Kidney (tissue), 22 donors: ENCODE measurements at places on chromosomes 11 and 22. TPM values are rescaled to one million over a fixed set of nuclear protein-coding genes. Genes with fewer than 3 reads are reported as not detected.

DNA sequence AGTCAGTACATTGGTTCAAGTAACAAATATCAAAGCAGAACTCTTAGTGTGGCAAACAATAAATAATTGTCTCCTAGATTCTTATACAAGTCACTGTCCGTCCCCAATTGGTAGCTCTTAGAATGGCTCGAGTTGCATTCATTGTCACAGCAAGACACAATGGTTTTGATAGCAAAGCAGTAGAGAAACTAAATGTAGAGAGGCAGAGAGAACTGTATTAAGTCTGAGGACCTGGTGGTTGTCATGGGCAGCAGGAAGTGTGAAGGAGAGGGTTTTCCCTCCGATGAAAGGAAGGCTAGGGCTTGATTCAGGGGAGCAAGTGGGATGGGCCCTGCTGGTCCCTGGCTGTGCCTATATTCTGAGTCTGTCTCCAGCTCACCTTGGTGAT, 36.6 kb downstream of the RCOR2 start:
- H3K4me3 ChIP-seq = no peak overlapping the region
- peaks cover 14% of the 10 kb centered on the region for H3K4me1 ChIP-seq
- H3K27ac ChIP-seq = no peak overlapping the region
- H3K27me3 ChIP-seq = no peaks in the 10 kb centered on the region
- H3K36me3 ChIP-seq = no peaks in the 10 kb centered on the region
- no peak for DNase-seq

- H3K36me3 ChIP-seq = no peaks in the 10 kb centered on the region
- no peaks in the 10 kb centered on the region for H3K4me1 ChIP-seq
These were observed 779.7 kb upstream of the LRRC4C start for GRCh38 chr11:42239188-42239587.

DNA sequence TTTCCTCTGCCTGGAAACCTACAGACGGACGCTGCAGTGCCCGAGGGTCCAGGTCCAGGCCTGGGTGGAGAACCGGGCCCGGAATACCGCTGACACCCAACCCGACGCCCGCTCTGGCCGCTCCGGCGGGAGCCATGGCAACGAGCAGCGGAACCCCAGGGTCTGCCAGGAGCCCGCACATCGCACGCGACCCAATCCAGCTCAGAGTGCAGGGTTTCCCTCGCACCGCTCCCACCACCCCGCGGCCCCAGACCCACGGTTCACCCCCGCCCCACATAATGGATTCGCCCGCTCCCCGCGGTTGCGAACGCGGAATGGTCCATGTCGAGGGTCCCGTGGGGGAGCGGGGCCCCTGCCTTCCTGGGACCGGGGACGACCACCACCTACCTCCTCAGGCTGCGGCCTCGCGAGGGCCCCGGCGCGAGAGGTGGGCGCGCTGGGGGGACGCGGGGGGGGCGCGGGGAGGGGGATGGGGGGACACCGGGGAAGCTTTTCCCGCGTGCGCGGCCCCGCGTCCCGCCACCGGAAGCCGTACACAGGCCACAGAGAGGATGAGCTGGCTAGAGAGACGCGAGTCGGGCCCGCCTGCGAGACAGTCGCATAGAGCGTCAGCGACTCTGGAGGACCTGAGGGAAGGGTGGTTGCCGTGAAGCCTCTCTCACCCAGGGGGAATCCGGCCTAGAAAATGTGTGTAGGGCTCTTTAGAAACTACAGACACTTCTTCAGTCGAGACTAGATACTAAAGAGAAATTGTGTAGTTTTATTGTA, at the start of gene SSRP1:
SSRP1 (minus strand) TSS at position 550 of the 768 bp plus-strand sequence. CDS start 771 bp downstream, outside the sequence.
- H3K36me3 ChIP-seq = peaks cover 23% of the 10 kb centered on the region
- H3K27ac ChIP-seq = peak within 1 kb of the TSS; percentile 85
- H3K27me3 ChIP-seq = no peaks in the 10 kb centered on the region
- peak within 1 kb of the TSS; percentile 76 for H3K4me3 ChIP-seq
- H3K4me1 ChIP-seq = no peaks in the 10 kb centered on the region

- no peak within 1 kb of the TSS for H3K27ac ChIP-seq
- H3K27me3 ChIP-seq = no peaks in the 10 kb centered on the region
- peak within 1 kb of the TSS; percentile 47 for H3K4me3 ChIP-seq
- no peaks in the 10 kb centered on the region for H3K4me1 ChIP-seq
These were observed at the start of gene BID for GRCh38 chr22:17774206-17774925. BID (minus strand) TSS chr22:17774469; CDS start chr22:17750116, 24,353 bp downstream.

DNA sequence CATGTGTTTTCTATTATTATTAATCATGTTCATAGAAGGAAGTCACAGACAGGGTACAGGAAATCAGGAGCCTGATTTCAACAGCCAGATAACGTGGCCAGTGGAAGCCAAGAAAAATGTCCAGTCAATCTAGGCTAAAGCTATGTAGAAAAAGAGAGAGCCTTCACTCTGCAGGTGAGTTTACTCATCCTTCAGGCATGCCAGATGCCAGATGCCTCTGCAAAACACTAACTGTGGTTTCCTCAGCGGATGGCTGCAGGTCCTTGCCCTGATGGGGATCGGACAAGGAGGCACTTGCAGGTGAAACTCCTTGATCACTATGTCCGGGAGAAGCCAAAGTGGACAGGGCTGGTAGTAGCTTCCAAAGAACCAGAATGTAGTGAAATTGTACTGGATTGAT, 962.3 kb upstream of the RAG2 start:
- no peak overlapping the region for H3K27ac ChIP-seq
- no peaks in the 10 kb centered on the region for H3K4me1 ChIP-seq
- H3K36me3 ChIP-seq = no peaks in the 10 kb centered on the region

DNA sequence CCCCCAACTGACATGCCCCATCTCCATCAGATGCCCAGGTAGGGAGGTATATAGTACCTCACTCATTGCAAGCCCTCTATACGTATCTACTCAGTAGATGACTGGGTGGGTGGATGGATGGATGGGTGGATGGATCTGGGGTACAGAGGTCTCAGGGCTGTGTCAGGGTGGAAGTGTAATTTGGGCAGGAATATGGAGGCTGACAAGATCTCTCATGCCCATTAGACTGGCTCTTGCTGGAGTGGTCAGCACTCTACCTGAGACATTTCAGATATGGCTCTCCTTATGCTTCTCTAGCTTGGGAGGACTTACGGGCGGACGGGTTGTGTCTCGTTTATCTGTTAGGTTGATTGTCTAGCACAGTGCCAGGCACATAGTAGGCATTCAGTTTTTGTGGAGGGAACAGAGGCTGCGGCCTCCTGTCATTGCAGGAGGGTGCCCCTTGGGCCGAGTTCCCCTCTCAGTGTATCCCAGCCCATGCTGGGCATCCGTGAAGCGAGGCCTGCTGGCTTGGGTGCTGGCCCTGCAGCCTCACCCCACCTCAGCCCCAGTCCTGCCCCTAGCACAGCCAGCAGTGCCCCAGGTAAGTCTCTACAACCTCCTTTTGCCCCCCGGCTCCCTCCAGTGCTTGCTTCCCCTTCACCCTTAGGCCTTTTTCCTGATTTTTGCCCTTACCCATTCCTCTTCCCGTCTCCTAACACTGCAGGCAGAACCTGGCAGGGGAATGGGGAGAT, 13.7 kb downstream of the ROBO3 start:
- H3K4me3 ChIP-seq = no peak overlapping the region
- H3K27me3 ChIP-seq = no peaks in the 10 kb centered on the region
- H3K27ac ChIP-seq = no peak overlapping the region
- H3K4me1 ChIP-seq = peaks cover 11% of the 10 kb centered on the region
- no peaks in the 10 kb centered on the region for H3K36me3 ChIP-seq
- DNase-seq = no peak

DNA sequence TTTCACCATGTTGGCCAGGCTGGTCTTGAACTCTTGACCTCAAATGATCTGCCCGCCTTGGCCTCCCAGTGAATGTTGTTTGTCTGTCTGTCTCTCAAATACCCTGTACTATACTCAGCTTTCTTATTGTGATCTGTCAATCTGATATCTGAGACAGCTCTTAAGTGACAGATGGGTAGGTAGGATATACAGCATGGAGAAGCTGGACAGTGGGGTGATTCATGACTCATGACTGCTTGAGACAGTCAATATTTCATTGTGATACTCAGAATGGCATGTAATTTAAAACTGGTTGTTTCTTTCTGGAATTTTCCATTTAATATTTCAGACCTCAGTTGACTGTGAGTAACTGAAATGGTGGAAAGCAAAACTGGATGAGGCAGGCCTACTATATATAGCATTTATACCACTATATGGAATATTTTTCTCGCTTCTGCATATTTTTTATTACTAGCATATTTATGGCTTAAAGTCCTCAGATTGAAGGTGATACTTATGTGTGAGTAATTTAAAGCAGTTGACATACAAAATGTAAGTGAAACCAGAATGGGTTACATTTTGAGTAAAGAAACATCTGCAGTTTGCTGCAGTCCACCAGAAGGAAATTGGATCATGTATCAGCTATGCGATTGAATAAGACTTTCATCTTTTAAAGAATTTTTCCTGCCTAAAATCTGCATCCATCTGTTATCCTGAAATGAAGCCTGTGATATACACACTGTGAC, 22.3 kb downstream of the ARHGAP42 start:
- no peaks in the 10 kb centered on the region for H3K4me1 ChIP-seq
- H3K36me3 ChIP-seq = no peaks in the 10 kb centered on the region
- H3K27me3 ChIP-seq = no peaks in the 10 kb centered on the region
- no peak overlapping the region for H3K4me3 ChIP-seq
- peak; percentile 42 for DNase-seq

GRCh38 chr11:1493650-1494244, 7.2 kb upstream of the MOB2 start:
- H3K36me3 ChIP-seq = no peaks in the 10 kb centered on the region
- H3K4me3 ChIP-seq = no peak overlapping the region
- H3K27me3 ChIP-seq = no peaks in the 10 kb centered on the region
- no peak overlapping the region for H3K27ac ChIP-seq
- no peak for DNase-seq

- H3K27ac ChIP-seq = no peak overlapping the region
- no peaks in the 10 kb centered on the region for H3K36me3 ChIP-seq
- H3K4me3 ChIP-seq = no peak overlapping the region
- no peaks in the 10 kb centered on the region for H3K27me3 ChIP-seq
These were observed 92.3 kb upstream of the C11orf87 start for GRCh38 chr11:109329716-109330115.

USP2 gene
- total RNA-seq = 30.4 TPM

DNA sequence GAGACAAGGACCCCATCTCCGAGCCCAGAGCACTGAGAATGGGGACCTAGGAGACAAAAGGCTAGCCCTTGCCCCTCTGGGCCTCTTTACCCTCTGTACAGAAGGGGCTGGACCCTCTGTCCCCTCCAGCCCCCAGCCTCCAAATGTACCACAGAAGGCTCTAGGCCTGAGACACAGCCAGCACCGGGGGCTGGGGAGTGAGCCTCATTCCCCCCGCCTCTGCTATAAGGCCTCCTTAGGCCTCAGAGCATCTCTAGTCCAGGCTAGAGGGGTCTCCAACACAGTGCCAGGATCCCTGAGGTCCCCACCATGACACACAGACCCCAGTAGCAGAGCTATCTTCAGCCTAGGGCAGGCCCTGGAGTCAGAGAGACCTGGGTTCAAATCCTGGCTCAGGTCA, 4.8 kb downstream of the SMTN start:
- peaks cover 3% of the 10 kb centered on the region for H3K36me3 ChIP-seq
- peaks cover 27% of the 10 kb centered on the region for H3K4me1 ChIP-seq
- H3K27ac ChIP-seq = peak overlapping the region; percentile 97
- H3K27me3 ChIP-seq = no peaks in the 10 kb centered on the region
- no peak for DNase-seq
- H3K4me3 ChIP-seq = no peak overlapping the region

- no peak overlapping the region for H3K27ac ChIP-seq
- no peaks in the 10 kb centered on the region for H3K27me3 ChIP-seq
- no peaks in the 10 kb centered on the region for H3K4me1 ChIP-seq
- H3K36me3 ChIP-seq = no peaks in the 10 kb centered on the region
- no peak for DNase-seq
These were observed 55.2 kb upstream of the FGF3 start for GRCh38 chr11:69874178-69874983.

GRCh38 chr22:23236440-23237184, 56.3 kb downstream of the BCR start:
- no peak overlapping the region for H3K4me3 ChIP-seq
- no peaks in the 10 kb centered on the region for H3K36me3 ChIP-seq
- no peak overlapping the region for H3K27ac ChIP-seq
- no peak for DNase-seq
- no peaks in the 10 kb centered on the region for H3K27me3 ChIP-seq
- H3K4me1 ChIP-seq = peaks cover 39% of the 10 kb centered on the region

DNA sequence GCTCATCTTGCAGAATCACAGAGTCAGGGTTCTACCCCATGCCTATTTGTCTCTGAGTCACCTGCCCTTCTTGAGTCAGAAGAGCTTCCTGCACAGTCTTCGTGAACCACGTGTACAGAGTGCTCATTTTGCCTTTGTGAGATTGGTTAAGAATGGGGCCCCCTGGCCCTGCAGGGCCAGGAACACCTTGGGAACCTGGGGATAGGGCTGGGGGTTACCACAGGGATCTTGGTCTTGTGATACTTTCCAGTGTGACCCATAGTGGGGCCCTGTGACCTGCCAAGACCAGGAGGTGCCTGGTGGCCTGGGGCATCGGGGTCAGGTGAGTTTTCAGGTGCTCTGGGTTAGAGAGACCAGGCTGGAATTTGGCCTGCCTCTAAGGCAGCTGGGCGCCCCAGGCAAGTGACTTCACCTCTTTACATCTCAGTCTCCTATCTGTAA, 9.4 kb downstream of the TMPRSS13 start:
- H3K4me3 ChIP-seq = no peak overlapping the region
- H3K27me3 ChIP-seq = no peaks in the 10 kb centered on the region
- H3K36me3 ChIP-seq = no peaks in the 10 kb centered on the region
- no peak for DNase-seq

TPBGL gene
- 0.69 TPM for total RNA-seq

TMEM191C gene
- 1.4 TPM for total RNA-seq
